Epithelial cell of proximal tubule (primary cell): ENCODE measurements at places on chromosomes 16 and 17. TPM values are rescaled to one million over a fixed set of nuclear protein-coding genes. Genes with fewer than 3 reads are reported as not detected.

- no peak for DNase-seq
Observed at GRCh38 chr17:75241996-75242460, 19.4 kb downstream of the GGA3 start.

- no peak for DNase-seq
Observed at GRCh38 chr17:79646721-79647455, 36.0 kb upstream of the RBFOX3 start.

- DNase-seq, result peak; percentile 33
Observed at GRCh38 chr17:4161192-4161966, 18.4 kb downstream of the CYB5D2 start.

DNA sequence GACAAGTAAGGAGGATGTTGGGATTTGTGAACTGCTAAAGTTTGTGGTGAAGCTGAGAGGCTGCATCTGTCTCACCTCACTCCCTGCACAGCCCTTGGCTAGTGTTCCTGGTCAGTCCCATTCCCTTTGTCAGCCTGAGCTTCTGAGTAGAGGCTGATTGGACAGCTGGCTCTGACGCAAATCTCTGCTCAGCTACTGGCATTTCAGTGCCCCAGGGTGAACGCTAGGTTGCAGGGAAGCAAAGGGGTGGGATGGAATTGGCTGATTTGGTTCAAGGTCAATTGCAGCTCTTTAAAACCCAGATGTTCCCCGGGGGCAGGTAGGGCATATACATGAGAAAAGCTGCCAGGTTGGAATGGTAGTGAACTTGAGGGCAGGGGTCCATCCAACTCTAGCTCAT, 23.1 kb upstream of the CNOT1 start:
- no peak for DNase-seq

The PIGS gene
- total RNA-seq, result 47.2 and 55.6 TPM in 2 replicates
